ENCODE measurements at places on chromosomes 6 and 20. TPM values are rescaled to one million over a fixed set of nuclear protein-coding genes. Genes with fewer than 3 reads are reported as not detected.

The HM13 gene
- total RNA-seq: 77.8 TPM

The FKBP1A gene
- 212 TPM for total RNA-seq

The HMGCLL1 gene
- total RNA-seq: 1.7 TPM

The SOBP gene
- total RNA-seq: 13.3 TPM

The RBPJL gene
- total RNA-seq: not detected

The FAM83D gene
- total RNA-seq: 20.4 TPM

All from vagina (tissue), 2 donors.